ENCODE measurements at places on chromosomes 6 and 20. TPM values are rescaled to one million over a fixed set of nuclear protein-coding genes. Genes with fewer than 3 reads are reported as not detected.

AKAP12 gene
- total RNA-seq: 44.9 TPM

BACH2 gene
- total RNA-seq: 2.5 TPM

TTLL9 gene
- total RNA-seq: not detected

LGSN gene
- total RNA-seq: not detected

CNPY3 gene
- 28.4 TPM for total RNA-seq

BTN1A1 gene
- total RNA-seq: not detected

SLC35B3 gene
- 9.0 TPM for total RNA-seq

HLA-DMA gene
- 38.8 TPM for total RNA-seq

BPI gene
- total RNA-seq: not detected

DNA sequence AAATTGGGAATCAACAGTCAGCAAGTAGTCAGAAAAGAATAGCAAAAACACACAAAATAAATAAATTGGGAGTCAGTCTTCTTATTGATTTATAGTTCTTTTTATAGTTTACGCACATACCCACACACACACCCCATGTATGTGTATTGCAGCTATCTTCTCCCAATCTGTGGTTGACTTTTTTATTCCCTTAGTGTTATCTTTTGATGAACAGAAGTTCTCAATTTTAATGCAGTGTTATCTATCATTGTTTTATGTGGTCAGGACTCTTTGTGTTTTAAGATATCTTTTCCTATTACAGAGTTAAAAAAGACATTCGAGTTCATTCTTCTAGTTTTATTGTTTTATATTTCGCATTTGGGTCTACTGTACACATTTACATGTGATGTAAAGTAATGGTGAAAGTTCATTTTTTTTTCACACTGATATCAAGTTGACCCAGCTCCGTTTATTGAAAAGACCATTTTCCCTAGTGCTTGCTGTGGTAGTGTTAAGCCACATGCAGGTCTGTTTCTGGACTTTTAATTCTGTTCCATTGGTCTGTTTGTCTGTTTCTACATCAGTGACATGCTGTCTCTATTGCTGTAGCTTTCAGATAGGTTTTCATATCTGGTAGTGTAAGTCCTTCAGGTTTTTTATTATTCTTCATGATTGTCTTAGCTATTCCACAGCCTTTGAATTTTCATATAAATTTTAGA lies 78.4 kb downstream of the ZFAND3 start:
- DNase-seq: no peak

GRCh38 chr6:14224359-14225103 lies 107.0 kb downstream of the CD83 start:
- DNase-seq: no peak

GRCh38 chr20:37651932-37652331 lies 41.9 kb upstream of the CTNNBL1 start:
- DNase-seq: peak; percentile 62

GRCh38 chr6:40558102-40558501 lies 29.1 kb downstream of the LRFN2 start:
- DNase-seq: no peak

DNA sequence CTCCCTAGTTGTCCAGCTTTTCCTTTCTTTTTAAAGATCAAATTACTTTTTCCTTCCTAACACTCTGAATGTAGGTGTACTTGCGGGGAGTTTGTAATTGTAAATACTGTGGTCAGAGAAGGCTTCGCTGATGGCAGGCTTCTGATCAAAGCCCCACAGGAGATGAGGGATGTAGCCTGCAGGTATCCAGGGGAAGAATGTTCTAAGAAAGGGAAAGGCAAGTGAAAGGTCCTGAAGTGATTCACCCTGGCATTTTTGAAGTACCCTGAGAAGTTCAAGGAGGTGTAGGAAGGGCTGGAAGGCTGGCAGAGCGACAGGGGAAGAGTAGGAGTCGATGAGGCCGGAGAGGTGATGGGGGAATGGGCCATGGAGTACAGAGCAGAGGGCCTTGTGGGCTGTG lies 38.2 kb upstream of the CCN6 start:
- no peak for DNase-seq

GRCh38 chr6:10668126-10668917 lies 26.1 kb downstream of the C6orf52 start:
- DNase-seq: no peak

DNA sequence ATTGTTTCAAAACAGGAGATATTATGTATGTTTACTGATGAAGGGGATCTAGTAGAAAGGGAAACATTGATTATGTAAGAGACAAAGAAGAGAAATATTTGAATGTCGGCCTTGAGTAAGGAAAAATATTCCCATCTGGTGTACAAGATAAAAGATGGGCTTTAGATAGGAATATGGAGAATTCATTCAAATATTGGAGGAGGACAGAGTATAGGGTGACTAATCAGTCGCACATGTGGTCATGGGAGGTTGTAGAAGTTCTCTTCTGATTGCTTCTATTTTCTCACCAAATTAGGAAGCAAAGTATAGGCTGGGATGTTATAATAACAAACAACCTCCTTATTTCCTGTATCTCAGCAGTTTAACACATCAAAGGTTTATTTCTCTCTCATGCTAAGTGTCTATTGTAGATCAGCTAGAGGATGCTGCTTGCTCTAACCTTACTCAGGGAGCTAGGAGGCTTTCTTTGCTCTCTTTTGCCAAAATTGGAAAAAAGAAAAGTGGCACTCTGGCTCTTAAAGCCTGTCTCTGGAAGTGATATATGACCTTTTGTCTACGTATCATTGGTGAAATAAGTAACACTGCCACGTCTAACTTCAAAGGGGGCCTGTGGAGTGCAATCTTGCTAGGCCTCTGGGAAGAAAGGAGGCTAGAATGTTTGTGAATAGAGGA lies 1.2 kb upstream of the HDDC2 start:
- no peak for DNase-seq

DNA sequence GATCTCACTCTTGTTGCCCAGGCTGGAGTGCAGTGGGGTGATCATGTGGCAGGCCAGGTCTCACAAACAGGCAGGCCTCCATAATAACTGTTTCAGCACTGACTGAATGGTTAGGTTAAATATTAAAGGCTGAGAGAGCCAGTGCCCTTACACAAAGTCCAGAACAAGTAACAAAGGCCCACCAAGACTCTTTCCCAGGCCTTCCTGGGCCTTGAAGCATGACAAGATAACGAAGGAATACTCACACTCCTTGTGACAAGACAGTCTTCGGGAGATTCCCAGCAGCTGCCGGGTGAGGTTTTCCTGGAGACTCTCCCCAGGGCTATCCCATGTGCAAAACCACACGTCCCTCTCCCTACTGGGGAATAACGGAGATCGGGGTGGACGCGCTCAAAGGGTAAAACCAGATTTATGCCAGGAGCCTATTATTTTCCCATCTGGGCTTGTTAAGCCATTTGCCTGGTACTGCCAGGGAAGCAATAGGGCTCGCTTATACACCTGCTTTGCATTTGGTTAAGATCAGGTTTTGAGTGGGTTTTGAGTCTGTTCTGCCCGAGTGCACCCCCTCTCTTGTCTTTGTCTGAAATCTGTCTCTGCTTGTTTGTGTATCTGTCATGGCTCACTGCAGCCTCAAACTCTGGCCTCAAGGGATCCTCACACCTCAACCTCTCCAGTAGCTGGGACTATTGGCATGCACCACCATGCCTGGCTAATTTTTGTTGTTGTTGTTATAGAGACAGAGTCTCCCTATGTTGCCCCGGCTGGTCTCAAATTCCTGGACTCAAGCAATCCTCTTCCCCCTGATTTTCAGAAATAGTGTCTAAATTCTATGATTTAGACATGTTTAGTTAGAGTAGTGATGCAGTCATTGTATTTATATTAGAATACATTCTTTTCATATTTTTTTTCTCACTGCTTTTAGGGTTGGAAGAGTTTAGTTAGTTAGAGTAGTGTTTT lies 1.4 kb upstream of the ENPP3 start:
- DNase-seq: no peak

DNA sequence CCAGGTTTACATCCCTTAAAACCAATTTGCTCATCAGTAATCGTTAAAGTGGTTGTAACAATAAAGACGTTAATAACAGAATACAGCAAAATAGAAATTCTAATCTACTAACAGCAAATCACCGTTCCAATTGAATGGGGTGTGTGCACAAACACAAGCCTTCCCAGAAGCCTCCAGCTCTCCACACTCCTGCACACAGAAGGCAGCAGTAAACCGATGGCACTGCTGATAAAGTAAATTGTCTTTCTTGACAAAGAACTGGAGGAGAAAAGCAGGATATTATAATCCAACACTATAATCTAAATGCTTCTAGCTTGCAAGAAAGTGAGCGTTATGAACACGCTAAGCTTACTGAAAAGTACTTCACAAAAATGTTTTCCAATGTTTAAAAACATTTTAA lies 7.0 kb downstream of the ZNF217 start:
- no peak for DNase-seq

GRCh38 chr6:475314-475713 lies 83.8 kb downstream of the IRF4 start:
- DNase-seq: no peak

DNA sequence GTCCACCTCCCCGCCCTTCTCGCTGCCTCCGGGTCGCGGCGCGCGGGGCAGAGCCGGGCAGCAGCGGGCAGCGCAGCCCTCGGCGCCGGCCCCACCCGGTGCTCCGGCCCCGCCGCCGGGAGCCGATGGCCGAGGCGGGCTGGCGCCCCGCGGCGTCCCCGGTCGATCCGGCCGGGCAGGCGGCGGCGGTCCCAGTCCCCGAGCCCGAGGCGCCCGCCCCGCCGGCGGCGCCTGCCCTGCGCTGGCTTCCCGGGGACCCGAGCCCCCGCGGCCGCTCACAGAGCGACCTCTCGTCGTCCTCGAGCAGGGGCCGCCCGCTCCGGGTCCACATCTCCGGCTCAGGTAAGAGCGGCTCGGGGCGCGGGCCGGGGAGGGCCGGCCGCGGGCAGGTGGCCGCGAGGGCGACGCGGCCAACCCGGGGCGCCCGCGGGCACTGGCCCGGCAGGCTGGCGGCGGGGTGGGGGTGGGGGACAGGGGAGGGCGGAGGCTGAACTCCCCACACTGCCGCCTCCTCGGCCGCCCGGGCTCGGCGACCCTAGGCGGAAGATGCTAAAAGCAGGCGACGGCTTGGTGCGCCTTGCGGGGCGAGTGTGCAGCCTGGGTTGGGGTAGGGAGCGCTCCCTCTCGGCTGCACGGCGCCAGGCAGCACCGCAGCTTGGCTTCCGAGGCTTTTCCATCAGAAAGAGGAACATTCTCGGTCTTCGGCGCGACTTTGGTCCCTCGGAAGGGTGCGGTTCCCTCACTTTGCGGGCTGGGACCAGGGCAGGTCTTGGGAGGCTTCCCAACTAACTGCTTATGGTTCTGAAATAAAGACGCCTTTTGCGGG lies 25.6 kb upstream of the FUCA2 start:
- peak; percentile 67 for DNase-seq

All from left cardiac atrium (tissue), 4 donors.